ENCODE measurements at places on chromosomes 2 and 18.

DNA sequence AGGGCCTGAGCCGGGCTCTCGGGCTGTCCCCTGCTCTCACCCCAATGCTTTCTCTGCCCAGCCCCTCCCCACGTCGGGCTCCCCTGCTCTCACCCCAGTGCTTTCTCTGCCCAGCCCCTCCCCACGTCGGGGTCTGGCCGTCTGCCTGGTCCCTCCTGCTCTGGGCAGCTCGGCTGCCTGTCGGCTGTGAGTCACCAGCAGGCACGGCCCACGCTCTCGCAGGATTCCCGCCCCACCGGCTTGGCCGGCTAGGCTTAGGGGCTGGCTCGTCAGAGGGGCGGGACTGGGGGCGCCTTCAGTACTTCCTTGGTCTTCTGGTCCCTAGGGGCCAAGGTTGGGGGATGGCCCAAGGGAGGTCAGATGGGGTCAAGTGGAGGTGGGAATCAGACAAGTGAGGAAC is 3.3 kb downstream of the BOK start:
- DNase-seq, result no peak

DNA sequence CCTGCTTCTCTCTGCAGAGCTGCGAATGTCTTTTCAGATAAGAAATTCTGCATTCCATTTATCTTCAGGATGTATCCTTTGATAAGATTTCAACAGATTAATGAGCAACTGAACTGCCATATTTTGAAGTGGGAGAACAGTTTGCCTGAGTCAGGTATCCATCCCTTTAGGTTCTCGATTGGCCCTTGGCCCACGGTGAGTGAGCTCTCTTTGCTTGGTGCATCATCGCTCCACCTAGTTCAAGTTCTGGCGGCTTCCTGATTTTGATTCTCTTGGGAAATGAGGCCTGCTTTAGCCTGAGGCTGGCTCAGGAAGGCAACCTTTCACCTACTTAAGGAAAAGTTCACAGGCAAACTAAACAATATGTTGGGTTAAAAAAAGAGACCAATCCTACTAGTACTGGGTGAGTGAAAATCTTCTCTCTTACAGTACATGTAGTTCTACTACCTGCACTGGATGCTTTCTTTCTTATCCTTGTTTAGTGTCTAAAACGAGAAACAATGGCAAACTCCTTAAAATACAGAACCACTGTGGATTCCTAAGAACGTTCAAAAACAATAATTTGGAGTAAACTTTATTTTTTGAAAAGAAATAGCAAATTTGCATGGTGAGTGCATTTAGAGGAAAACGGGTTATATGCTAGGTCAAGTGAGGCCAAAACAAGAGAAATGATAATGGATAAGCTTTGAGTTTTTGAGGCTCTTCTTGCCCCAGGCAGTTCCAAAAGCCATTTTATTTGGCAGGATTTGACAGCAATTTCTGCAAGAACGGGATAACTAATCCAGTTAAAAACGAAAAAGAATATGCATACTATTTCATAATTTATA is 837 bp upstream of the ACSL3 start:
- DNase-seq, result peak; percentile 24

- no peak for DNase-seq
Observed at GRCh38 chr2:149587950-149588487, 444 bp upstream of the MMADHC start.

- DNase-seq, result no peak
Observed at GRCh38 chr2:63001576-63001975, 49.1 kb upstream of the OTX1 start.

DNA sequence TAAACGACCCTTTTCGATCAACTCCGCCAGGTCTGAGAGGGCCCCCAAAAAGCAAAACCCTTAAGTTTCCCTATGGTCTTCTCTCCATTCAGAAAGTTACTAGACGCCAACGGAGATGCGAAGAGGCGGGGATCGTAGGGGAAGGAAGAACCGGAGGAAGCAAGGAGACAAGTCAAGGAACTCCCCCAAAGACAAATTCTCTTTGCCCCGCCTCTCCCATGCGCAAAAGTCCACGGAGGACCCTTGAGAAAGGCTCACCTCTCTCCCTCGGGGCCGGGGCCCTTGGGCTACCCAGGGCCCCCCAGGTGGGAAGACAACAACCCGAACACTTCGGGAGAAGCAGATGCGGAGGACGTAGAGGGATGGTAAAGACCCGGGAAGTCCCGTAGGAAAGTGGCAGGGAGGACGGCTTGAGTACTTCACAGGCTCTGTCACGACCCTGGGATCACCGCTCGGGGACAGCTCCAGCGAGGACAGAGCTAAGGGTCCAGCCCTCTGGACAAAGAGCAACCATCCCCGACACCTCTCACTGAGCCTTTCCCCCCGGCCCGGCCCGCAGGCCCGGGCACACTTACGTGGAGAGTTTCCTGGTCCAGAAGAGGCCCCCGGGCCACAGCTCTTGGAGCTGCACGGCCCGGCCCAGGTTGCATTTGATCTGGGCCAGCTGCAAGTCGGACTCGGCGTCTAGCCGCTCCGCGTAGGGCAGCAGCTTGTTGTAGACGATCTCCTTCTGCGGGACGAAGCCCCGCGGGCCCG is 647 bp downstream of the PSME4 start:
- DNase-seq, result peak; percentile 39

GRCh38 chr2:168194784-168195522 is 52.4 kb downstream of the STK39 start:
- no peak for DNase-seq

- no peak for DNase-seq
Observed at GRCh38 chr2:10271509-10271908, 31.2 kb upstream of the HPCAL1 start.

- peak; percentile 46 for DNase-seq
Observed at GRCh38 chr2:36770542-36771287, 74.2 kb downstream of the VIT start.

DNA sequence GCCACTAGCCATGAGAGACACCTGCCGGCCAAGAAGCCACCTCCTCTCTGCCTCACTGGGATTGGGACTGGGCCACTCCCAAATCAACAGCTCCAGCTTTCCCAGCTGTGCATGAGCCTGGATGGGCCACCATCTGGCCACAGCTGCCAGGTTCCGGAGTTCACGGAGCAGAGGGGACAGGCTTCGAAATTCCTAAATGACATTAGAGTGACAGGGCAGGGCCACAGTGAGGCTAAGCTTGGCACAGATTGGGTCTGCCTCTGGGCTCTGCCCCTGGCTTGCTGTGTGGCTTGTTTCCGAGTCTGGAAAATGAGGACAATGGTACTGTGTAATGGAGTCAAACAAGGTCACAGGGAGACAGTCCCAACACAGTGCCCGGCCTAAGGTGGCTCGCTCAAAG is 6.5 kb downstream of the DIPK1C start:
- no peak for DNase-seq

DNA sequence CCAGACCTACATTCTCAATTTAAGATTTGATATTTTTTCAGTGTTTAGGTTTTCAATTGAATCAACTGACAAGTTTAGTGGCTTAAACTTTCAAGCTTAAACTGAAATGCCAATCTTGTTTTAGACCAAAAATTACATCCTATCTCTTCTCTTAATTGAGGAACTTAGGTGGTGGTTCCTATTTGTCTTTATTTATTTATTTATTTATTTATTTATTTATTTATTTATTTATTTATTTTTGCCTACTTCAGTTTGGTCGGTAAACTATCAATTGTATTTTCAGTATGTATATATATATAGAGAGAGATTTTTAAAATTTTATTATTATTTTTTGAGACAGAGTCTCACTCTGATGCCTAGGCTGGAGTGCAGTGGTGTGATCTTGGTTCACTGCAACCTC is 68.1 kb downstream of the NEDD4L start:
- DNase-seq, result no peak

GRCh38 chr2:176293334-176293733 is 24.1 kb downstream of the MTX2 start:
- DNase-seq, result no peak

DNA sequence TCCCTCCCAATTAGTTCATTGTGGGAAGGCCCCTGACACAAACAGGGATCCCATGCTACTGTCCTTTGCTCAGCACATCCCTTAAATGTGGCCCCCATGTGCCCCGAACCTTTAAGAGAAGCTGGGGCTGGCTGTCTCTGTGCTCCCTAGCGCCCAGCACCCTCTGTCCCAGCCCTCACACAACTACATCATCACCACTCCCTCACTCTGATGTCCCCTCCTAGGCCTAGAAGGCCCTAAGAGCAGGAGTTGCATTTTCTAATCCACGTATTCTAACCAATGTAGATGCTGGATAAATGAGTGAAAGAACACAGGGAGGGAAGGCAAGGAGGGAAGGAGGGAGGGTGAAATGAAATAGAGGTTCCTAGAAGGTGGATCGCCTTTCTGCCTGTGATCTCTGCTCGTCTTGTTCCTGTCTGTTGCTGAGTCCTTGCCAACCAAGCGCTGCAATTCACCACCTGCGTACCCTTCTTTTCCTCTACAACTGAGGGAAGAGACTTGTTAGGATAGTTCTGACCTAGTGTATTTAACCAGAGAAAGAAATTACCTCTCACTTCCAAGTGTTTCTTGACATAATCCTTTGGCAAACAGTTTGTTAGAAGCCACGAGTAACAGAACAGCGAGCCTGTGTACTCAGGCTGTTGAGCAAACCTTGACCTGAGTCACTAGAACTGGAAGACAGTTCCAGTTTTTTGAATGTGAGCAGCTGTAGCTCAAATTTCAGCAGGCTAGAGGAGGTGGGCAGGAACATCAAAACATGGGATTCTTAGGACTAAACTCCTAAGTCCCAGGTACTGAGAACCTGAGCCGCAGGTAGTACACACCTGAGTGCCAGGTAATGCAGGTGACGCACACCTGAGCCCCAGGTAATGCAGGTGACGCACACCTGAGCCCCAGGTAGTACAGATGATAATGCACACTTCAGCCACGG is 181.5 kb upstream of the ID2 start:
- no peak for DNase-seq

DNA sequence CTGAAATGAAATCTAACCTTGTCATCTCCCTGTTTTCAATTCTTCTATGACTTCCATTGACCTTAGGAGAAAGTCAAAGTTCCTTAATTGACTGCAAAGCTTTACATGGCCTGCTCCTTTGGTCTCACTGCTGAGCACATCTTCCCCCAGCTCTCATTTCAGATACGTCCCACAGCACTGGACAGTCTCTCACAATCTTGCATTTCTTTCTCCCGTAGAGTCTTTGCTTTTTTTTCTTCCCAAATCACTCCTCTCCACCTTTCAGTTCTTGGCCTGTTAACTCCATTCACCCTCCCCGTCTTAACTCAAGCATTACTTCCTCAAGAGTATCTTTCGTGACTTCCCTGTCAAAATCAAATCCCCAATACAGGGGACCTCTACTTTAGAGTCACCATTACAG is 67.2 kb downstream of the DDX1 start:
- no peak for DNase-seq

GRCh38 chr2:102424754-102425153 is 1.8 kb downstream of the IL18RAP start:
- no peak for DNase-seq

DNA sequence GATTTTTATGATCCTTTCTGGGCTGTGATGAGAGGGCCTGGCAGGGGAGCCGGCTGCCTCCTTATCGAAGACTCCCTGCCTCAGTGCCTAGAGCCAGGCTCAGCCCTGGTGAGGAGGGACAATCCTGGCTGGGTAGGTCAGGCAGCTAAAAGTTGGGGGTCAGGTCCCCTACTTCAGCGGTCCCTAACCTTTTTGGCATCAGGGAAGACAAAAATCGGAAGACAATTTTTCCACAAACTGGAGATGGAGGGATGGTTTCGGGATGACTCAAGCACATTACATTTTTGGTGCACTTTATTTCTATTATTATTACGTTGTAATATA is 53.1 kb downstream of the HS1BP3 start:
- DNase-seq, result no peak

DNA sequence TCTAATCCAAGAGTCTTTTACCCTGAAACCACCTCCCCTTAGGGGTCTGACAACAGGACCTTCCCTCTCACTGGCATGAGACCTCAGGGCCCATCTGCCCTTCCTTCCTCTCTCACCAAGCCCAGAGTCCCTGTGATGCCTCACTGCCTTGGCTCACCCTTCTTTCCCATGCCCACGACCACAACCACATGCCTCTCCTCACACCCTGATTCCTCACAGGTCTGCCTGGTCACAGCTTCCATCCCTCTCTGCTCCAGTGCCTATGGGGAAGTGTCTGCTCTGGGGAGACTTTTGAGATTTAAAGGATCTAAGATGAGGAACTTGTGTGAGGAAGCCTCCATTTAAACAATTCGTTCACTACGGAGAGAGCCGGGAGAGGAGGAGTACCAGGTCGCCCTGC is 98.9 kb upstream of the SH3BP4 start:
- DNase-seq, result no peak

DNA sequence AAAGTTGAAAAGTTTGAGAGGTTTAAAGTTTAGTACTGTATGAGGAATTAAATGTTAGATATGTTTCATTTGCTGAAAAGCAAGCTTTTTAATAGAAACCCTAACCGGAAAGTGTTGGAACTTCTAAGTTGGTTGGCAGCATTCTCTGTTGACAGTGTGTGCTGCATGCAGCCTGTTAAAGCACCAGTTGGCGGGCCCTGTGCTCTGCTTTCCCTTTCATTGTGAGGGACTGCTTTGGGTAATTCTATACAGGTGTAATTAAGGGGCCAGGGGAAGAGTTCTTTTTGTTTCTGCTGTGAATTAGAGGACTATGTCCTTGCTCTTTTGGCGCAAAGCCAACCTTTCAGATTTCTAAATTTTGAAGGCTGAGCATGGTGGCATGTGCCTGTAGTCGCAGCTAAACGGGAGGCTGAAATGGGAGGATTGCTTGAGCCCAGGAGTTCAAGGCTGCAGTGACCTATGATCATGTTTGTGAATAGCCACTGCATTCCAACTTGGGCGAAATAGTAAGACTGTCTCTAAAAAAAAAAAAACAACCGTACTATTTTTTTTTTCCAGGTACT is 20.1 kb downstream of the PLEKHB2 start:
- peak; percentile 69 for DNase-seq

- DNase-seq, result no peak
Observed at GRCh38 chr2:178006710-178007109, 65.9 kb downstream of the PDE11A start.

DNA sequence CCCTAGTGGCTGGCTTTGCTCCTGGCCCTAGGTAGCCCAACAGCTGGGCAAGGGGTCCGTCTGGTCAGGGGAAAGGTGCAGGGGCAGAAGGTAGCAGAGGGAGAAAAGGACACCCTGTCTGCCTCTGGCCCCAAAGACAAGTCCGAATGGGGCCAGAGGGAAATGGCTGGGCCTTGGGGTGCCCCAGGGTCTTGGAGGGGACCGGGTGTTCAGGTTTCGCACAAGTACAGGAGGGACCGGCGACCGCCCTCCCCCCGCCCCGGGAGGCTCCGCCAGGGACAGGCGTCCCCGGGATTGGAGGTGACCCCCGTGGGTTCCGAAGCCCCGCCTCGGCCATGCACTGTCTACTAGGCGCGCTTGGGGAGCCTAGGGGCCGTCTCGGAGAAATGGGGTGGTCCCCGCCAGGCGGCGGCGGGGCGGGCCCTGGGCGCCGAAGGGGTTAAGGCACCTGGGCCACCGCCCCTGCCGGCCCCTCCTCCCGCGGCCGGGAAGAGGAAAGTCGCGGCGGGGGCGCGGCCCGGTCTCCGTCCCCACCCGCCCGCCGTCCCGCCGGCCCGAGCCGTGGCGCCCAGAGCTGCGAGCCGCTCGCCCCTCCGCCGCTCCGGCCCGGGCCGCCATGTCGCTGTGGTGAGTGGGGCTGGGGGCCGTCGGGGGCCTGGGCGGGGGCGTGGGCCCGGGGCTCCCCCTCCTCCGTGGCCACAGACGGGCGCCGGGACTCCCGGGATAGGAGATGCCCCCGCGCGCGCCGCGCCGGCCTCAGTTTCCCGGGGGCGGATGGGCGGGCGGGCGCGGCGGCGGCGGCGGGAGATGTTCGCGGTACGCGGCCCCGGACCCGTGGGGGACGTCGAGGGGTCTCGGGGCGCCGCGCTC is at the start of gene B3GNT7:
Gene B3GNT7 (plus strand): TSS at position 523 of the 870 bp plus-strand sequence. CDS start 94 bp downstream, at position 617.
- DNase-seq, result peak; percentile 1
